ENCODE measurements at places on chromosomes 11 and 22. TPM values are rescaled to one million over a fixed set of nuclear protein-coding genes. Genes with fewer than 3 reads are reported as not detected.

MMP13 gene
- not detected for total RNA-seq

SCGB1D2 gene
- not detected for total RNA-seq

C22orf31 gene
- total RNA-seq: not detected

RTN4RL2 gene
- total RNA-seq: 0.45 TPM

OR5A2 gene
- not detected for total RNA-seq

ELMOD1 gene
- total RNA-seq: not detected

BAIAP2L2 gene
- not detected for total RNA-seq

DNA sequence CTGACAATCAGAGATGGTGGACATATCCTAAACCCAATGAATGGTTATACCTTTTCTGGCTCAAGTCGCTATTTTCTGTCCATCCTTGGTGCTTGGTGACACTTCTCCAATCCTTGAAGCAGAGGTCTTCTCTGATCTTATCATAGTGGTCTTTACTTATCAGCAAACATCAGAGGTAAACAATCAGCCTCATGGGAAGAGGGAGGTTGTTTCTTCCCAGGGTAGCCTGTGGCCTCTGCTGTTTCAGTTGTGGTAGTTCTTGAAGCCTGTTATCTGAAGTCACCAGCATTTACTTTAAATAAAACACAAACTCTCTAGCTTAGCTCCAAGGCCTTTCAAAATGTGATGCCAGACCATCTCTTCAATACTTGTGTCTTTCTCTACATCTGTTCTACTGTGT is 66.7 kb downstream of the RRM1 start:
- DNase-seq: no peak

GRCh38 chr22:41822317-41823057 is 10.4 kb upstream of the SREBF2 start:
- DNase-seq: peak; percentile 43

GRCh38 chr11:15697437-15698236 is 582.9 kb downstream of the INSC start:
- no peak for DNase-seq

- no peak for DNase-seq
Measured at GRCh38 chr11:117799634-117800033, 2.6 kb upstream of the DSCAML1 start.

GRCh38 chr11:97224396-97224795 is 834.6 kb downstream of the JRKL start:
- no peak for DNase-seq

GRCh38 chr11:126061707-126062678 is 673 bp downstream of the CDON start:
- DNase-seq: peak; percentile 25

DNA sequence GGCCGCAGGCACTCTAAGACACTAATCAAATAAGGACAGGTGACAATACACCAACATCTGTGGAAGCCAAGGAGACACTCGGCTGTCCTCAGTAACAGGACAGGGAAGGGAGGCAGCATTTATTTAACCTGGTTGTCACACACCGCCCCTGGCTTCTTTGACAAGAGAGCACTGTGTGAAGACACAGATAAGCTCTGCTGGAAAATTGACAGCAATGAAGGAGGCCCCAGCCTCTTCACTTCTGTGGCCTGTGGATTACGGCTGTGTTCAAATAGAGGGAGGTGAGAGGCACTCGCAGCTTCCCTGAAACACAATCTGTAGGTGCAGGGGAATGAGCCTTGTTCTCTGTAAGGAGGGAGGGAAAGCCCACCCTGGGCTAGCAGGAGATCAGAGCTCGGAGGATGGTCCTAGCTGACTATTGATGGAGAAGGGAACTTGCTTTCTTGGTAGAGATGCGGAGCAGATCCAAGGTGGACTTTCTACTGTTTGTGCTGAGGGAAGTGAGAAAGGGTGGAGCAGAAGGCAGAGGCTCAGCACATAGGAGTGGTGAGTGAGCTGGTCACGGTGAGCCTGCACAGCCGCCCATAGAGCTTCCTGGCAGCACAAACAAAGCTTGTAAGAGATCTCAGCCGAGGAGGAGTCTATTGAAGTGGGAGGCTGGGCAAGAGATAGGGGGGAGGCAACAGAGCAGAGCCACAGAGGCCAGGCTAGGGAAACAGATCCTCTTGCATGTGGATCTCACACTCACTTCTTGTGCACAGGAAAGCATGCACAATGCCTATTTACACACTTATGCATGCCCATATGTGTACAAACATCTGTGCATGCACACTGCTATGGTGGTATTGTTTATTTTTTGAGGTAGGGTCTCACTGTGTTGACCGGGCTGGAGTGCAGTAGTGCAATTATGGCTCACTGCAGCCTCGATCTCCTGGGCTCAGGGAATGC is 114.6 kb upstream of the THY1 start:
- no peak for DNase-seq

DNA sequence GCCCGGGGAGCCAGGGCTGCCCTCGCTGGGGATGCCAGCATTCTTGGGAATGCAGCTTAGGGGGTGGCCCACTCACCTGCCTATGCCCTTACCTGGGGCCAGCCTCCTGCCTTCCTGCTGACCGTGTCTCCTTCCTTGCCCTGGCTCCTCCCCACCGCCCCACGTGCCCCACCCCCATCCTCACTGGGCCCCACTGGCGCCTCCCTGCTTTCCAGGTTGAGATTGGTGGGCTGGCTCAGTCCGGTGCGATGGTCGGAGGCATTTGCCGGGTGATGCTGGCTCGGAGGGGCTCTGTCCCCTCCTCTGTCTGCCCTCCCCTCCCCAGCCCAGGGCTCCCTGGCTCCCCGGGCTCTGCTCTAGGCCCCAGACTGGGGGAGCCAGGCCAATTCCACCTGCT is 34.1 kb upstream of the GRAMD4 start:
- no peak for DNase-seq

GRCh38 chr11:93734427-93735222 is 6.7 kb downstream of the TAF1D start:
- DNase-seq: no peak

DNA sequence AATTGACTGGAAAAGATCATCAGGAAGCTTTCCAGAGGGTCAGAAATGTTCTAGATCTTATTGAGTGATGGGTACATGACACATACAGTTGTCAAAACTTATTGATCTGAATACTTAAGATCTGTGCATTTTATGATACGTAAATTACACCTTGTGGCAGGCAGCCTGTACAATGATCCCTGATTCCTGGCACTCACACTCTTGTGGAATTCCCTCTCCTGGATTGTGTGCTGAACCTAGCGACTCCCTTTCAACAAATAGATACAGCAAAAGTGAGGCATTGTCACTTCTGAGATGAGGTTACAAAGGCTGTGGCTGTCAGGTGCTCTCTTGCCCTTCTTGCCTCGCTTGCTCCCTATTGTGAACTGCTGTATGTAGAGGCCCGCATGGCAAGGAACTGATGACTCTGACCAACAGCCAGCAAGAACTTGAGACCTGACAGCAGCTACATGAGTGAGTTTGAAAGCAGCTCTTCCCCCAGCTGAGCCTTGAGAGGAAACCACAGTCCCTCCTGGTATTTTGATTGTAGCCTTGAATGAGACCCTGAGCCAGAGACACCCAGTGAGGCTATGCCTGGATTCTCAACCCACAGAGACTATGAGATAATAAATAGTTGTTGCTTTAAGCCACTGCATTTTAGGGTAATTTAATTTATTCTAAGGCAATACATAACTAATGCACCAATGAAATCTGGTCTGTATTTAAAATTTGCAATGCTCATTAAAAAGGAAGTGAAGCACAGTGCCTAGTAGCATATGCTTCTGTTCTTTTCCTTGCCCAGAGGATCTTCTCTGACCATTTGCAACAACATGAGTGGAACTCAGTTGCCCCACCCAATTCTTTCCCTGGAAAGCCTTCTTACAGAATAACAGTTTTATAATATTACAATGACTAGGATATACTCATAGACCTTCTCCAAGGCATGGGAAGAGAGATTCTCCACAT is 60.5 kb upstream of the IZUMO1R start:
- no peak for DNase-seq
